GOT3 (cell line): ENCODE measurements at places on chromosomes 16 and 17.

GRCh38 chr17:74055508-74056160 lies 147.8 kb upstream of the RPL38 start:
- DNase-seq = no peak

- DNase-seq = no peak
Observed at GRCh38 chr17:74842146-74842598, 17.5 kb downstream of the GRIN2C start.

- DNase-seq = no peak
Observed at GRCh38 chr16:57689762-57690558, 4.6 kb upstream of the DRC7 start.

DNA sequence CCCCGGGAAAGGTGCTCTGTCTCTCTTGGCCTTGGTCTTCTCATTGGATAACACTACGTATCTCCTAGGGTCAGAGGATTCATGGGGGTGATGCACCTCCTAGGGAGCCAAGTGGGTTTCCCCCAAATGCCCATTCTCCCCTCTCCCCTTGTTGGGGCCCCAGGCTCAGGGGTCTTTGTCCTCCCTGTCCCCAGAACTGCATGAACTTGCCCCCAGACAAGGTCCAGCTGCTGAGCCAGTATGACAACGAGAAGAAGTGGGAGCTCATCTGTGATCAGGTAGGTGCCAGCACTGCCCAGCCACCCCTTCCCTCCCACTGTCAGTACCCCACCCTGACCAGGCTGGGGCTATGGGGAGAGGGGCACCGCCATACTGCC lies 8.7 kb downstream of the FMNL1 start:
- no peak for DNase-seq
